ENCODE measurements at places on chromosomes 1 and 21.

DNA sequence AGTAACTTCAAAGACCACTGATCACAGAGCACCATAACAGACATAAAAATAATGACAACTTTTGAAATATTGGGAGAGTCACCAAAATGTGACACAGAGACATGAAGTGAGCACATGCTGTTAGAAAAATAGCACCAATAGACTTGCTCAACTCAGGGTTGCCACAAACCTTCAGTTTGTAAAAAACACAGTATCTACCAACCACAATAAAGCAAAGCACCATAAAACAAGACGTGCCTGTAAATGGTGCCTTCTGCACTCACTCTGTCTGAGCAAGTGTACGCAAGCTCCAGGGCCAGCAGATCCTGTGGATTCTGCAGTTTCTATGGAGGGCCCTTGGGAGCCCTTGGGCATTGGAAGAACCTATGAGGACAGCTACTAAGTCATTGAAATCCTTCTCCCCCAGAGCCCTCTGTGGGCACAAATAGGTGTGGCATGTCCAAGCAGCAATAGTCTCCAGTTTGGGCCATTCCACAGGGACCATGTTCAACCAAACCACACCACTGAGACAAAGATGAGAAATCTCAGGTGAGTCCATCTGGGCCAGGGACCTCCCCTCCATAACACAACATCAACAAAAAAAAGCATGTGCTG, 116.9 kb upstream of the RAB4A start:
- DNase-seq, result no peak

- no peak for DNase-seq
These were observed 109.2 kb downstream of the OSBPL9 start for GRCh38 chr1:51726051-51726450.

DNA sequence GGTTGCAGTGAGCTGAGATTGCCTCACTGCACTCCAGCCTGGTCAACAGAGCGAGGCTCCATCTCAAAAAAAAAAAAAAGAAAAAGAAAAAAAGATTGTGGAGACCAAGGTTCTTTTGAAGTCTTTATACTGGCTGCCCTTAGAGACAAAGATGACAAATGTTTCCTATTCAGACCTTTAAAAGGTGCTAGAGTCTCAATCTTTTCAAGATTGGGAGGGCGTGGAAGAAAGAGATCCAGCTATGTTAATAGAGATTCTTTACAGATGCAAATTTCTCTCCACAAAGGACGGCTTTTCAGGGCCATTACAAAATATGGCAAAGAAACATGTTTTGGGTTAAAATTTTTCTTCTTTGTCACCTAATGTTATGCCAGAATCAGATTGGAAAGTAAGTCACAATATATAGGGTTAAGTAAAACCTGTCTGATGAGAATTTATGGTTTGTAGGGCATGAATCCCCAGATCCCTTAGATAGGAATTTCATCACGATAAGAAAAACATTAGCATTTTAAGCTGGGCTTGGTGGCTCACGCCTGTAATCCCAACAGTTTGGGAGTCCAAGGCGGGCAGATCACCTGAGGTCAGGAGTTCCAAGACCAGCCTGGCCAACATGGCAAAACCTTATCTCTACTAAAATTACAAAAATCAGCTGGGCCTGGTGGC, 13.0 kb upstream of the MORC3 start:
- no peak for DNase-seq

DNA sequence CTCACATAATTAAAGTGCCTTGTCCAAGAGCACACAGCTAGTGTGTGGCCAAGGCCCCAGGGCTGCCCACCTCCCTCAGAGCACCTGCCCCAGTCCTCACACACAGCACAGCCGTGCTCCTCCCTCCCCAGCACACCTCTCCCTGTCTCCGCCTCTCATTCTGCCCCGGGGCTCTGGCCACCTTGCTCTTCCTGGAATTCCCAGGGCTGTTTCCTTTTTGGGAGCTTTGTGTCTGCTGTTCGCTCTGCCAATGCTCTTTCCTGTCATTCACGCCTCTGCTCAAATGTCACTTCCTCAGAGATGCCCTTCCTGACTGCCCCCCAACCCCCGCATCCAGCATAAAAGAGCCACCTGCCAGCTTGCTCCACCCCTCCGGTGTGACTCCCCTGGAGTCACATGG, 13.3 kb downstream of the SLC6A17 start:
- no peak for DNase-seq
